ENCODE measurements at places on chromosomes 16 and 17.

DNA sequence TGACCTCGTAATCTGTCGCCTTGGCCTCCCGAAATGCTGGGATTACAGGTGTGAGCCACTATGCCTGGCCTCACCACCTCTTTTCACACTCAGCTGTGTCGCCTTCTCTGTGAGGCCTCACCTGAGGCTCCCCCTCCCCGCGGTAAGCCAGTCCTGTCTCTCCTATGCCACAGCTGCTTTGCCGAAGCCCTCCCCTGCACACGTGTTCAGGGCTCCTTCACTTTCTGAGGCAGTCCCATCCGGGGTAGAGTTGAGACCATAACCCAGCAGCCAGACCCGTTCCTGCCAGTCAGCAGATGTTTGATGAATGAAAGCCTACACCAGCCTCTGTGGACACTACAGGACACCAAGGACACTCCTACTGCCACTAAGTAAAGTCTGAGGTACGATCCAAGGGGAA is 10.6 kb downstream of the USP7 start:
- DNase-seq = no peak

GRCh38 chr17:76452127-76452659 is 759 bp downstream of the UBE2O start:
- no peak for DNase-seq

DNA sequence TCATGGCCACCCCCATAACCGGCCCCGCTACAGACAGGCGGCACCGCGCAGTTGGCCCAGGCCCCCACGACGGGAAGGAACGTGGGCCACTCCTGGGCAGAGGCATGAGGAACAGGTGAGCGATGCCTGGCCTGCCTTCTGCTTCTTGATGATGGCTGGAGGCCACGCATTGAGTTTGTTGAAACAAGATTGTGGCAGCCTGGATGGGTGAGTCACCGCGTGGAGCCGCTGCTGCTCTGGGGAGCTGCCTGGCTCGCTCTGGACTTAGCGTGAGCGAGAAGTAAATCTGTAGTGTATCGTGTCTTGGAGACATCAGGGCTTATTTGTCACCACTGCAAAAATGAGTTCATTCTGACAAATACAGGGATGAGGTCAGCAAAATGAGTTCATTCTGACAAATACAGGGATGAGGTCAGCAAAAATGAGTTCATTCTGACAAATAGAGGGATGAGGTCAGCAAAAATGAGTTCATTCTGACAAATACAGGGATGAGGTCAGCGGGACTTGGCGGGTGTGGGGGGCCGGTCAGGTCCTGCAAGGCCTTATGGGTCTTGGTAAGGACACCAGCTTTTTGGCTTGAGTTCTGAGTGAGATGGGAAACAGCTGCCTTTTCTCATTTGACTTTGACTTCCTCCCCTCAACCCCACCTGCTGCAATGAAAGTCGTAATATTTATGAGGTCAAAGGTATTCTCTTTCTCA is 93.0 kb downstream of the SEC14L1 start:
- no peak for DNase-seq

DNA sequence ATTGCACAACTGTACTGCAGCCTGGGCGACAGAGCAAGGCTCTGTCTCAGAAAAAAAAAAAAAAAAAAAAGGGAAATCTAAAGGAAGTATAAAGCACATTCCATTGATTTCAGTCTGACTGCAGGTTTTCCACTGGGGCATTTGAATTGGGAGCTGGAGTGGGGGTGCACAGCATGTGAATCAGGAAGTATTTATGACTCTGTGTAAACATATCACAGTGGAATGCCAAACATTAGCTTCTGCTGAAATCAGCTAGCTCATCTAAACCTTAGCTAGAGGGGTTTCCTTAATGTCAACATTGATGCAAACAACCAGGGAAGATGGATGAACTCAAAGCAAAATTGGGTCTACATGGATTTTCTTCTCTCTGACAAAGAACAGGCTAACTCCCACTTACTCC is 641.0 kb upstream of the EEF2KMT start:
- no peak for DNase-seq

GRCh38 chr16:72983728-72984350 is 64.1 kb downstream of the ZFHX3 start:
- no peak for DNase-seq

DNA sequence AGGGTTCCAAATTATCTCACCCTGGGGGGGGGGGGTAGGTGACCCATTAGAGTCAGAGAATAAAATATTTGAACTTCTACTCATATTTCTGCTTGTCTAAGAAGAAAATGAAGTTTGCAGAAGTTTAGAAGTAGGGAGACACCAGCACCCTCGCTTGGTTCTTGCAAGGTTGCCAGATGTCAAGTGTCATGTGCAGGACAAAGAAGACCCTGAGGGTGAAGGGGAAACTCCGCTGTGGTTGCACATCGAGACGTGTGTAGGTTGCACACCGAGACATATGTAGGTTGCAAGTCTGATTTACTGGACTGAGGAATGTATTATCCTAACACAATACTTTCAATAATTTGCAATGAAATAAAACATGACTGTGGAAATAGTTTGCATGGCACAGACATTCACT is 42.4 kb upstream of the IRF8 start:
- DNase-seq = no peak

GRCh38 chr17:74212209-74212912 is 1.0 kb upstream of the TTYH2 start:
- DNase-seq = no peak

DNA sequence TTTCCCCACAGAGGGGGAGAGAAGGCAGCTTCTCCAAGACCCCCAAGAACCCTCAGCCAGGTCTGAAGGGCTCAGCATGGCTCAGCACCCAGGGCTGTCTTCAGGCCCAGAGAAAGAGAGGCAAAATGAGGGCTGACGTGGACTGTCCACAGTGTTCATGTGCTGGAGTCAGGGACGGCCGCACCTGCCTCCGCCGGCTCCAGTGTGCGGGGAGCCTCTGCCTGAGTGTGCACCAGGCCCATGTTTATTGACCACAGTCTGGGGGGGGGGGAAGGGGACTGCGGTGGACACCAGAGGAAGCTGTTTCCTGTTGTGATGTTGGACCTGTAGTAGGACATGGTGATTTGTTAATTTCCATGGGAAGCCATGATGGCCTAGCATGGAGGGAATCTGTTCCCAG is 6.9 kb downstream of the MRM1 start:
- DNase-seq = no peak

GRCh38 chr17:39617446-39618245 is 9.1 kb upstream of the PPP1R1B start:
- peak; percentile 83 for DNase-seq

GRCh38 chr17:19327031-19327783 is 35.3 kb downstream of the B9D1 start:
- DNase-seq = no peak

GRCh38 chr16:83682868-83683235 is 124.9 kb upstream of the HSBP1 start:
- DNase-seq = no peak

GRCh38 chr16:85847036-85847435 is 47.5 kb downstream of the COX4I1 start:
- DNase-seq = no peak

DNA sequence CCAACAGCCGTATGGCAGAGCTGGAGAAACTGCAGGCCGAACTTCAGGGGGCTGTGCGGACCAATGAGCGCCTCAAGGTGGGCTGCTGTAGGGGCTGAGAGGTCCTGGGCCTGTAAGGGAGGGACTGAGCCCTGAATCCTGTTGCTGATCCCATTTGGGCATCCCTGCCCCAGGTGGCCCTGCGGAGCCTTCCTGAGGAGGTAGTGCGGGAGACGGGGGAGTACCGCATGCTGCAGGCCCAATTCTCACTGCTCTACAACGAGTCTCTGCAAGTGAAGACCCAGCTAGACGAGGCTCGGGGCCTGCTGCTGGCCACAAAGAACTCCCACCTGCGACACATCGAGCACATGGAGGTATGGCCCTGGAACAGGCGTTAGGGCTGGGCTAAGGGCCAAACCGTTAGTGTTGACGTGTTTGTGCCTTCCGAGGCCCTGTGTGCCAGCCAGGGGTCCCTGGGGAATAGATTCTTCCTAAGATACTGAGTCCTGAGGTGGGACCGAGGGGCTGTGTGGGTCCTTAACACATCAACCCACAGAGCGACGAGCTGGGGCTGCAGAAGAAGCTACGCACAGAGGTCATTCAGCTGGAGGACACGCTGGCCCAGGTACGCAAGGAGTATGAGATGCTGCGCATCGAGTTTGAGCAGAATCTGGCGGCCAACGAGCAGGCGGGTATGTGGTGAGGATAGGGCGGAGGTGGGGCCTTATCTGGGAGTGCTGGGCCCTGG is 4.2 kb downstream of the RNF40 start:
- DNase-seq = no peak

DNA sequence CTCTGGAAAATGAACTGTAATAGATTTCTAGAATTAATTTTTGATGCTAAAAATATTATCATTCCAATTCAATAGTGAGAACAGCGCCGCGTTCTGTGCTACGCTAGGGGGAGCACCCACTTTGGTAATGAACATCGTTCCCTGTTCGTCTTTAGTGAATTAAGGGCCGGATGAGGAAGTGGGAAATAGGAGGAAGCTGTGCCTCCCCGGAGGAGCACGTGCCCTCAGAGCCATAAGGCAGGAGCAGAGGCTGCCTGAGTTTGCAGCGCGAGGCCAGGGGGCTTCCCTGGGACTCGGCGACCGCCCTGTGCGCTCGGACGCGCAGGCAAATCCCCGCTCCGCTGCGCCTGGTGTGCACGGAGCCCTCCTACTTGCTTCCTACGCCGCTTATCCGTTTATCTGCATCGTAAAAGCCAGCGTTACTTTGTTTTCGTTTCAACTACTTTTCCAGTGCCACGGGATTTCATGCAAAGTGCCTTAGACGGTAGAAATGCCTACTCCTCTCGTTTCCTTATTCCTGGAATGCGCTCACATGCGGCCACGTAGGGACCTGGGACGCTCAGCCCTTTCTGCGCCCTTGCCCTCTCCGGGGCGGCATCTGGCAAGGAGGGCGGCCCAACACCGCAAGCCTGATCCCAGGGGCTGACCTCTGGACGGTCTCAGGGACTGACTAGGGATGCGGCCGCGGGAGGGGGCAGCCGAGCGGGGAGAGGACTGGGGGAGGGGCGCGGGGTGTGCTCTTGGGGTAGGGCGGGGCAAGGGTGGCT is 76.4 kb downstream of the KCNJ12 start:
- DNase-seq = no peak

DNA sequence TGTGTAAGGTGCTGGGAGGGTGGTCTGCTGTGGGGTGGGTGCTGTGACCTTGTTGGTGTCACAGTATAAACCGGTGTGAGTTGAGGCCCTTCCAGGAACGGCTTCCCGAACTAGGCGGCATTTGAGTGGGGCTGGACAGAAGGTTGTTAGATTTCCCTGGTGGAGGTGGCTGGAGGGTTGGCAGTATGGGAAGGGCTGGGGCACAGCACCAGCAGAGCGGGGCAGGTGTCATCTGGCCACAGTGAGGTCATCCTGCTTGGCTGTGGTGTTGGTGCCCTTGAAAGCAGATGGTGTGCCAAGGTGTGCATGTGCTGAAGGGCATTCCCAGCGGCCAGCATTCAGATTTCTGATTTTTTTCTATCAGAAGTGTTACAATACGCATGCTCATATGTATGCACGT is 28.1 kb downstream of the BANP start:
- no peak for DNase-seq

DNA sequence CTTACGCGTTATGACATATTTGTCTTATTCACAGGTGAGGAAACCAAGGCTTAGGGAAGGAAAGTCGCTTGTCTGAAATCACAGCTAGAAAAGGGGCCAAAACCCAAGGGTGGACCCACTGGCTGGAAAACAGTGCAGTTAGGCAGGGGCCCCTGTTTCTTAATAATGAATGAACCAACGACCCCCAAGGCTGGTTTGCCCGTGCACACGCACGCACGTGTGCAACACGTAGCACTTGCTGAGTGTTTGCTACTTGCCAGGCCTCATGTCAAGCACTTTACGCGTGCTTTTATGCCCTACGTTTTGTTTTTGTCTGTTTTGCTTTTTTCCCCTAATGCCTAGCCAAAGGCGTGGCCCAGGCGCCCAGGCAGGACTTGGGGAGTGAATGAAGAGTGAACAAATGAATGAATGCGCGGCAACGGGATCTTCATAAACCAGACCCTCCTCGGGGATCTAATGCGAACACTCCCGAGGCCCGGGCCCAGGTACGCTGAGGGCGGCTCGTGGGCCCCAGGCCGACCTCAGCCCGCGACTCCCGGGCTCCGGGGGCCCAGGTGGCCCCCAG is 571 bp upstream of the USP10 start:
- no peak for DNase-seq

- no peak for DNase-seq
Measured at GRCh38 chr16:31505483-31505882, 2.7 kb downstream of the RUSF1 start.

GRCh38 chr17:2926019-2926650 is 129.9 kb downstream of the RAP1GAP2 start:
- no peak for DNase-seq

- DNase-seq = no peak
Measured at GRCh38 chr17:2693561-2694380, 17.8 kb downstream of the CLUH start.

Measured in NCI-H1092 (cell line).